ENCODE measurements at places on chromosomes 3 and 15.

DNA sequence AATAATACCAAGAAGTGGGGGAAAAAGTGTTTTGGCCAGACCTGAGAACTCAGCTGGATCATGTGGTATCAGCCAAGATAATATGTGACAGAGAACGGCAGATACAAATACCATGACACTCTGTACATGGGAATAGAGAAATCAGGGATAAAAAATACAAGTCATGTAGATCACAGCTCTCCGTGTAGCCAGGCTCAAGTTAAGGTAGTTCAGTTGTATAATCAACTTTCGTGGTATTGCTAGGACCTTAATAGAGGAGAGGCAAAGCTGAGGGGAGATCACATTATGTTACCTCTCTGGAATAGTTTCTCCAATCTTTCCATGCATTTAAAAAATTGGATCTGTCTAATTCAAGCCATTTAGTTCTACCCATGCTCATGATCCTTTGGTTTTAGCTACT is 179.8 kb downstream of the GHSR start:
- DNase-seq: no peak

GRCh38 chr3:133384331-133385027 is 15.4 kb upstream of the BFSP2 start:
- DNase-seq: peak; percentile 26

GRCh38 chr3:141246224-141246957 is 14.8 kb downstream of the PXYLP1 start:
- DNase-seq: no peak

DNA sequence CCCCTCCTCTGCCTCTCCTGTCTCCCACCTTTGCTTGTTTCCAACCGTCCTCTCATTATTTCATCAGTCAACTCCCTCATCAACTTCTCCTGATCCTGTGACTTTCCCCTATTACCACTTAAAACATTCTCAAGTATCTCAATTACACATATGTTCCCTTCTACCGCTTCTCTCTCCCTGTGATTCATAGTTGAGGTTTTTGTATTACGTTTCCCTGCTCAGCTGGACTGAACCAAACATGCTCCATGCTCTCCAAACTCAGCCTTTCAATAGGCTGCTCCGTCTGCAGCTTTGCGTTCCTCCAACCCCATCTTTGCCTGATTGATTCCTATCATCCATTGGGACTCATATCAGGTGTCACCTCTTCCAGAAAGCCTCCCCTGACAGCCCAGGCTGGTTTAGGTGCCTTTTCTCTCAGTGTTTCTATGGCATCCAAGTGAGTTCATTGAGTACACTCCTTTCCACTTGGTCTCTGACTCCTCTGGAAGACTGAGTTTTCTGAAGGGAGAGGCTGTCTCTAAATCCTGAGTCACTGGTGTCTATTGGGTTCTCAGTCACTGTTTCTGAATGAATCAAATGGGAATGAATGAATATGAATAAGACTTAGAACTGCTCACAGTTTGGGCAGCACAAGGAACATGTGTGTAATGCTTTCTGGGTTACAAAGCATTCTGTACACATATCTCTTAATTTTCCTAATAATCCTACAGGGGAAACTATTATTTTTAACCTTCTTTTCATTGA is 56.4 kb downstream of the PLD1 start:
- DNase-seq: peak; percentile 86

- DNase-seq: no peak
Measured at GRCh38 chr3:127761441-127761801, 60.9 kb downstream of the MGLL start.

DNA sequence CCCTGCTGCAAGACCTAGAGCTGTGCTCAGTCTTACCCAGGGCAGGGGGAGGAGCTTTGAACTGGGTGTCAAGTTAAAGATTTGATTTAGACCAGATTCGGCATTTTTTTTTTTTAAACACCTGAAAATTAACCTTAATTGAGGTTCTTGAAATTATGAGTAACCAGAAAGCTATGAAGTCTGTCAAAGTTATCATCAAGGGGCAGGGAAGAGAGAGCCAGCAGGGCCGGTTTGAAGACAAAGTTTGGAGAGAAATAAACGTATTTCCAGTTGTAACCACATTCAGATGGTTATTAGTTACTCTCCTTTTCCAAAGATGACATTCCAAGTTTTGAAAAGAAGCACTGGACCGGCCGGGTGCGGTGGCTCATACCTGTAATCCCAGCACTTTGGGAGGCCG is 12.0 kb downstream of the TMEM266 start:
- DNase-seq: no peak
